ENCODE measurements at places on chromosomes 3 and 15.

- no peak for DNase-seq
Measured at GRCh38 chr3:125175295-125176078, 37.1 kb downstream of the SLC12A8 start.

DNA sequence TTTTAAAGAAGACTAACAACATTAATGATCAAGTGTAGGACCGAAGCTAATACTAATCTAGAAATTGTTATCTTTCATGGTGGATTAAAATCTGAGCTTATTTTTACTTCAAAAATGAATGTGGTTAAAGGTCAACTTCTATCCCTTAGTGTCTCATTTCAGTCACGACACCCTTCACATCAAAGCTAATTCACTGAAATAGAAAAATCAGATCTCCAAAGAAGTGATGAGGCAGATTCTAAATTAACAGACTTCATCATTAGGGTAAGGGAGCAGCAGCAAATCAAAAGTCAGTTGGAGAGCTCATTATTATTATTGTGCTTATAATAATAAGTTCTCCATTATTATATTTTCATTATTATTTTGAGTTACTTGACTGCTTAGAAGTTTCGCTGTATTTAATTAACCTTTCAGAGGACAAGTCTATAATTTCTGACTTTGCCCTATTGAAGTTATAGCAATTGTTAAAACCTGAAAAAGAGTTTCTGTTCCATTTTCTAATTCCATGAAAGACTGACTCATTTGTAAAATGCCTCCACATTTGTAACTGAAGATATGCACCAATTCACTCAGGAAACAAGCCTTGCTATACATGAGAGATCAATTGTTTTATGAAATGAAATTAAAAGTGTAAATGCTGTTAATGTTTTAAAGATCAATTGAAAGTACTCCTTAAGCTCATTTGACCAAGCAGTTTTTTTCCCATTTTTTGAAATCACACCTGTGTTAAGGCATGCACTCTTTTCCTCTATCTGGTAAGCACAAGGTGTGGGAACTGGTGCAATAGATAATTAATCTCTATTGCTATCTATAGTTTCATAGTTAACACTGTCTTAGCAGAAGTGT, 23.1 kb upstream of the CMC1 start:
- no peak for DNase-seq

- no peak for DNase-seq
Measured at GRCh38 chr15:92161039-92161670, 232.5 kb upstream of the ST8SIA2 start.

- no peak for DNase-seq
Measured at GRCh38 chr3:184914628-184915027, 102.7 kb downstream of the VPS8 start.

GRCh38 chr3:18086078-18086477, 339.1 kb downstream of the SATB1 start:
- no peak for DNase-seq

DNA sequence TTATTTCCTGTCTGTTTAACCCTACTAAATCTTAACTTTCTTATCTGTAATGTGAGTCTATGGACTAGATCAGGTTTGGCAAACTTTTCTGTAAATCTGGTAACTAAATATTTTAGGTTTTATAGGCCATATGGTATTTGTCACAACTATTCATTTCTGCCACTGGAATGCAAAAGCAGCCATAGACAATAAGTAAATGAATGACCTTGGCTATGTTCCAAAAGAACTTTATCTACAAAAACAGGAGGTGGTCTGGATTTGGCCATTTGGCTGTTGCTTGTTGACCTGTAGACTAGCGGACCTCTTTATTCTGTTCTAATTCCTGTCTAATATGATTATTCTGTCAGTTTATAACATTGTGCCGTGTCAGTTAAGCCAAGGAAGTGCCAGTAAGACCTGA, 314.2 kb downstream of the LPP start:
- no peak for DNase-seq

All from Panc1 (cell line).